Stimulated activated memory B cell treated with anti-CD40 and anti-IgM and Interleukin-4, amounts not matched to agents 10 μg/mL and 1 μg/mL and 100 μg/mL, for 72 hours (primary cell): ENCODE measurements at places on chromosomes 4 and X.
A peak's percentile ranks its signal among the peaks of the same experiment; 100 is the strongest.

- ATAC-seq: no peak
Measured at GRCh38 chrX:134254511-134254910, 17.5 kb downstream of the CCDC160 start.

DNA sequence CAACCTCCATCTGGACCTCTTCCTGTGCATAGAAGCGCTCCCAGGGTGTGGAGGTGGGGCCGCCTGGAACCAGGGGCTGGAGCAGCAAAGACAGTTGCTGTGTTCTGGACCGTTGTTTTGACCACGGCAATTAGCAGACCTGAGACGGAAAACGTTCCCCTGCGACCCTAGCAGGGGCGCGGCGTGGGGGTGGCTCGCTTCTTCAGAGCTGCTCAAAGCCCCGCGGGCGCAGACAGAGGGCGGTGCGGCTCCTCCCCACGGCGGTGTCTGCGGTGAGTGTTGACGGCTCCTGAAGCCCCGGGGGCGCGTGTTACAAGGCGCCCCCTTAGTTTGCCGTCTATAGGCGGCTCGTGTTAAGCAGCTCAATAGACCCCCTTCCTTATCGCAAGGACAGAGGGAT lies 79.2 kb downstream of the TRIML1 start:
- ATAC-seq: no peak

DNA sequence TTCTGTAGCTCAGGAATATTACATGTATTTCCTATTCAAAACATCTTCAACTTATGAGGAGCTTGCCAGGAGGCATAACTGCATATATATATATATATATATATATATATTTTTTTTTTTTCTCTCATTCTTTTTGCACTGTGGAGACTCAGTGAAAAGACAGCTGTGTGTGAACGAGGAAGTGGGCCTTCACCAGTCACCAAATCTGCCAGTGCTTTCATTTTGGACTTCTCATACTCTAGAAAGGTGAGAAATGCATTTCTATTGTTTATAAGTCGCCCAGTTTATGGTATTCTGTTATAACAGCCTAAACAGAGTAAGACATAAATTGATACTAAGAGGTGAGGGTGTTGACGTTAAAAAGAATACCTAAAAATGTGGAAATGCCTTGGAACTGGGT lies 710.6 kb downstream of the TRAM1L1 start:
- ATAC-seq: no peak

DNA sequence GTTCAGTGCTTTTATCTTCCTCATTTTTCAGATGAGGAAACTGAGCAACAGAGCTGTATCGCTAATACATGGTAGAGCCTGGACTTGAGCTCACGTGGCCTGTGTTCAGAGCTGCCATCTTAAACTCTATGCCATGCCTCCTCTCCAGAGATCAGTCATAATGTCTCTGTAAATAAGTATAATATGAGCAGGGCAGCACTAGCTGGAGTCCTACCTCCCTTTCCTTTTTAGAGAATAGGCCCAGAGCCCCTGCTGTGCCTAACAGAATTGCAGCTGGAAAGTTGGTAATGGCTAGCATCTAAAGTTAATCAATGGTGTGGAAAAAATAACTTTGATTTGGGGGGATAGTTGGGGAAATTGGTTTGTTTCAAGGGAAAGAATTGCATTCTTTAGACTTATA lies 20.4 kb downstream of the CASP6 start:
- no peak for ATAC-seq

DNA sequence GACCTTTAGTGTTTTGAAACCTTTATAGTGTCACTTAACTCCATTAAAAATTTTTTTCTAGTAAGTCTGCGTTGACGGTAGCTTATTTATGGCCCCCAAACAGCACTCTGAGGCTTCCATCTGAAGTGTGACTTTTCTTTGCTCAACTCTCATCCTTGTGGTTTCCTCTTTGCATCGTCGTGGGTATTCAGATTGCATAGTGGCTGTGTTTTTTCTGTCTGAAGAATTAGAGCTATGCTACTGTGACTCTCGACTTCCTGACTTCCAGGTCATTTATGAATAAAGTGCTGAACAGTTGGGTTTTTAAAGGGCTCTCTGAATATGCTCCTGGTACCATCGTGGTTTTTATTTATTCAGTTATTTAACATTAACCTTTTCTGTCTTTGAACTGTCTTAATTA lies 44.9 kb downstream of the JADE1 start:
- ATAC-seq: no peak

- no peak for ATAC-seq
Measured at GRCh38 chr4:165592386-165592785, 213.6 kb downstream of the CPE start.

GRCh38 chr4:94571715-94572114 lies 120.0 kb downstream of the PDLIM5 start:
- no peak for ATAC-seq

DNA sequence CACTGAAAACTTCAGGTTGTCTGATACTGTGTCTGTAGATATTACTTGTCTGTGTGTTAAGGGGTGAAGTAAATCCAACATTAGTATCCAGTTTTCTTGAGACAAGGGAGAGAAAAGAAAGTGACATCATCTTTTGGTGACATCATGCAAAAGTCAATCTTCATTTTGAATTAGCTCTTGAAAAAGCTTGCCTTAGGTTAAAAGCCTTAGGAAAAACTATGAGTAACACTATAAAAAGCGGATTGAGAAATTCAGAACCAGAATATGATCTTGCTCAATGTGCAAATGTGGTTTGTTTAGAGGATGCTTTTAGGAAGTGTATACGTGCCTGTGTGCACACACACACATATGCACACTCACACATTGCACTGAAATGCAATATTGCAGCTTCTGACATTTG lies 345.8 kb upstream of the CASK start:
- ATAC-seq: no peak

DNA sequence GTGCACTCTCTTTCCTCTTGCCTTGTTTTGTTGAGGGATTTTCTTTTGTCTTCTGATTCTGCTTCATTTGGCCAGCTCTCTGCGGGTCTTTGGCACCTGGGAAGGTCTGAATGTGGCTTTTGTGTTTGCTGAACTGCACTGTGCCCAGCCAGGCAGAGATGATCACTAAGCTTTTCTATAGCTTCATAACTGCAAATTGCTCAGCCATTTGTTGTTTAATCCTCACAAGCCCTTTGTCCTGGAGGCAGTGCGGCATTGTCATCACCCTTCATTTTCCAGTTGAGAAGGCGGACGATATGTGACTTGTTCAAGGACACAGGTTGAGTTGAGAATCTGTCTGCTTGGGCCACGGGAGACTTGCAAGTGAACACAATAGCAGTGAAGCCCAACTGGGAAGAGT lies 46.0 kb upstream of the SFRP2 start:
- no peak for ATAC-seq

- ATAC-seq: no peak
Measured at GRCh38 chrX:57270980-57271379, 15.5 kb upstream of the FAAH2 start.

DNA sequence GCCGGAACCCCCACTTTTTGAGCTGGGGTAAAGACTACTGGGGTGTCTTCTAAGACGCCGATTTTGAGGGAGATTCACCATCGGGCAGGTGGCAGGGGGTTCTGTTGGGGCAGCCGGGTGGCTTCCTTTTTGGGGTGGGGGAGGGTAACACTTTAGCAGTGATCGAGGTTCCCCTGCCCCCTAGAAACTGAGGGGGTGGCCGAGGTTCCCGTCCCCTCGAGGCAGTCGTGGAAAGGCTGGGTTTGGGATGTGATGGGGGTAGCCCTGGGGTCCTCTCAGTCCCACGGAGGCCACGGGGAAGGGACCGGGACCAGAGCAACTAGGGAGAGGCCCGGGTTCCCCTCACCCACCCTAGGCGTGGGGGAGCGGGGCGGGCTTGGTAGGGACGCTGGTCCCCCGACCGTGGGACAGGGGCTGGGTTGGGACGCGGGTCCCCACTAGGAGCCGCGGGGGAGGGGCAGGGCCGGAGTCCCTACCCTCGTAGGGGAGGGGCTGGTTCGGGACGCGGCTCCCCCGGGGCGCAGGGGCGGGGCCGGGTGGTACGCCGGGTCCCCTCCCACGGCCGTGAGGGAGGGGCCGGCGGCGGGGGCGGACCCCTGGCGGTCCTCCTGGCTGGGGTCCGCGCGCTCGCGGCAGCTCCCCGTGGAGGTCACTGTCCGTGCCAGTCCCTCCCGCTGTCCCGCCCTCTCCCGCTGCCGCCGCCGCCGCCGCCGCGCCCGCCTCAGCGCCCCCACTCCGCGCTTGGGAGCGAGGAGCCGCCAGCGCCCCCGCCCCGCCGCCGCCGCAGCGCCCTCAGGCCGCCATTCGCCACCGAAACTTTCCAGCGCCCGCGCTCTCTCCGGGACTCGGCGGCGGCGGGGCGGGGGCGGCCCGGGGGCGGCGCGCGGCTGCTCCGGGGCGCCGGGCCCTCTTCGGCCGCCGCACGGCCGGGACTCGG lies at the start of gene TBL1X:
TSS of gene TBL1X (plus strand) at position 624 of the 937 bp plus-strand sequence. CDS start 188,529 bp downstream, outside the sequence.
- ATAC-seq: peak; percentile 74

- ATAC-seq: no peak
Measured at GRCh38 chr4:121952290-121952689, 430 bp upstream of the TRPC3 start.

GRCh38 chr4:13445841-13446790 lies 38.0 kb downstream of the RAB28 start:
- ATAC-seq: no peak

DNA sequence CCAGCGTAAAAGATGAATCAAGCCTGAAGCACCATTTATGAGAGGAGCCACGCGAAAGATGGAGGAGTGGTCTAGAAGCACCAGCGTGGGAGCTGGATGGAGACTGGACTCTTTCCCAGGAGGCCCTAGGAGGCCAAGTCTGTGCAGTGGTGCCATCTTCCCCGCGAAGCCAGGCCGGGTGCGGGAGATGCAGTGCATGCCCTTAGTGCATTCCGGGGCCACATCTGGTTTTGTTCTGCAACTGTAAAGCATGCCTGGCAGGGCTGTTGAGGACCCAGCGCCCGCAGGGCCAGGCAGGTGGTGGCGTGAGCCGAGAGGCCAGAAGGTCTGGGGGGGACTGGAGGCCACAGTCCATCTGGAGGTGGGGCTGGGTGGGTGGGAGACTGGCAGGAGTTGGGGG lies 78.6 kb upstream of the ADRA2C start:
- no peak for ATAC-seq

GRCh38 chr4:30380404-30380998 lies 339.7 kb upstream of the PCDH7 start:
- no peak for ATAC-seq

GRCh38 chr4:139746431-139747171 lies 81.0 kb downstream of the MGST2 start:
- ATAC-seq: no peak

GRCh38 chr4:185734214-185734613 lies 77.8 kb downstream of the SORBS2 start:
- ATAC-seq: peak; percentile 87

DNA sequence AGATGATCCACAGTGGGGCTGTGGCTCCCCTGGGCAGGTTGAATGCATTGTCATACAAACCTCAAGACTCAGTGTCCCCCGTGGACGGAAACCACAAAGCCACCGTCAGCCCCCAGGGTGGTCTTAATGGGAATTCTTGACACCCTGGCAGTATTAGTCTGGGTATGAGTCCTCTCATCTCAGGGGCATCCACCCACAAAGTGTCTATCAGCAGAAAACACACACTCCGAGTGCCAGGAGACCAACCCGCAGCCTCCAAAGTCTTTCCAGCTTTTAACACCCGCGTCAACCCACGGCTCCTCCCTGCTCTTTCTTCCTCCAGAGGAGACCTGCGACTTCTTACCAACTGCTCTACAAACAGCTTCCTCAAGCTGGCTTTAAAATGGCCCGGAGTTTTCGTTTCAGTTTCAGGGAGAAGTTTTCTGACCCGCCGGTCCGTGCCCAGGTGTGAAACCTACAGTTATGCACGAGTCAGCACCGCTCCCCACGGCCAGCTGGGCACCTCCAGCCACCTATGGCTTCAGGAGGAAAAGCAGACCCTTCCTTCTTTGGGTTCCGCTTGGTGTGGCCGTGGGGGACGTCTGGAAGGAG lies 14.4 kb upstream of the ASMTL start:
- peak; percentile 70 for ATAC-seq

- no peak for ATAC-seq
Measured at GRCh38 chr4:85676050-85676425, 201.1 kb downstream of the ARHGAP24 start.

GRCh38 chr4:110188113-110188512 lies 10.3 kb downstream of the ELOVL6 start:
- no peak for ATAC-seq

DNA sequence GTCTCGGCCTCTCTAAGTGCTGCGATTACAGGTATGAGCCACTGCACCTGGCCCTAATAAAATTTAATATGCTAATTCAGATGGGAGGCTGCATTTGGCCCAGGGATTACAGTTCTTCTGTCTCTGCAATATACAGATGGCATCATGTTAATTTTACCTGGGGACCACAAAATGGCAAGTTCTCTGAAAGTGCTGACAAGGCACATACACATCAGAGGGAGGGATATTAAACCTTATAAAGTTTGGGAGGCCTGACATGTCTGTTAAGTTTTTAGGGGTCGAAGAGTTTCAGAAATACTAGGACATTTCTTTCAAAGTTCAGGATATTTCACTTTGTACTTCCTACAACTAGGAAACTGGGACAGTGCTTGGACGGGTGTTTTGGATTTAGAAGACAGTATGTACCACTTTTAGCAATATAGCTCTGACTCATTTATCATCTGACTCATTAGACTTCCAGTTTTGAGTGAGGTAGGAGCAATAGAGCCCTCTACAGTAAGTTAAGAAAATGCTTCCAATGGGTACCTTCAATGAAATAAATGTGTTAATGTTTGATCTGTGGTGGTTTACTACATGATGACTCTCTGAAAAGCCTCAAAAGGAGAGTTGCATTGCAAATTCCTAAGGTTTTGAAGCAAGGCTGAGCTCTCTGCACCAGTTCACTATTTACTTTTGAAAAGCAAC lies 981.0 kb upstream of the HS3ST1 start:
- ATAC-seq: no peak

DNA sequence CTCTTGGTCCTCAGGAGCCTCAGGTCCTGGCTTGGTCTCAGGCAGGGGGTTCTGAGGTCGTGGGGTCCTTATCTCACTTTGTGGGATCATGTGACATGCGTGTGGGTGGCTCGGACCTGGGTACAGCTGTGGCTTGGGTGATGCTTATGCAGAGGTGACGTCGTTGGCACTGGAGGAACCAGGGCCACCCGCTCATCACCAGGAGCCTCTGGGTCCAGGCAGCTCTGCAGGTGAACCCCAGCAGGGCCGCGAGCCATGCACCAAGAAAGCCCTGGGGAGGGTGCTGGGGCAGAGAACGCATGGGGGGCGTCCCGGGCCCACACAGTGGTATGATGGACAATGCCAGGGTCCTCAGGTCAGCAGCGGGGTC lies 8.7 kb downstream of the ATP5ME start:
- ATAC-seq: no peak

- ATAC-seq: peak; percentile 65
Measured at GRCh38 chr4:112377171-112377570, 80.0 kb downstream of the ALPK1 start.

DNA sequence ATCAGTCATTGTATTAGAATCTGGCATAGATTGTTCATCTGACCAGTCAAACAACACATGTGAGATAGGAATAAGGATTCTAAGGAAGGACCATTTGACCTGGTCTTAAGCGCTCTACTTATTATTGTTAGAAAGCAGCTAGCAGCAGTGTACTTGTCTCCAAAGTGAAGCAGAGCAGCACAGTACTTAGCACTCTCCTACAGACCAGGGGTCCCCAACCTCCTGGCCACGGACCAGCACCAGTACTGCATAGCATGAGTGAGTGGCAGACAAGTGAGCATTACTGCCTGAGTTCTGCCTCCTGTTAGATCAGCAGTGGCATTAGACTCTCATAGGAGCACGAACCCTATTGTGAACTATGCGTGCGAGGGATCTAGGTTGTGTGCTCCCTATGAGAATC lies 135.9 kb upstream of the SPRY1 start:
- ATAC-seq: no peak

- no peak for ATAC-seq
Measured at GRCh38 chrX:153395613-153396319, 5.4 kb downstream of the PNMA6E start.
